ENCODE measurements at places on chromosomes 13 and 19.

- DNase-seq, result no peak
Measured at GRCh38 chr13:93794197-93794885, 567.7 kb downstream of the GPC6 start.

- DNase-seq, result peak; percentile 25
Measured at GRCh38 chr13:44436589-44437337, 63.1 kb downstream of the SERP2 start.

DNA sequence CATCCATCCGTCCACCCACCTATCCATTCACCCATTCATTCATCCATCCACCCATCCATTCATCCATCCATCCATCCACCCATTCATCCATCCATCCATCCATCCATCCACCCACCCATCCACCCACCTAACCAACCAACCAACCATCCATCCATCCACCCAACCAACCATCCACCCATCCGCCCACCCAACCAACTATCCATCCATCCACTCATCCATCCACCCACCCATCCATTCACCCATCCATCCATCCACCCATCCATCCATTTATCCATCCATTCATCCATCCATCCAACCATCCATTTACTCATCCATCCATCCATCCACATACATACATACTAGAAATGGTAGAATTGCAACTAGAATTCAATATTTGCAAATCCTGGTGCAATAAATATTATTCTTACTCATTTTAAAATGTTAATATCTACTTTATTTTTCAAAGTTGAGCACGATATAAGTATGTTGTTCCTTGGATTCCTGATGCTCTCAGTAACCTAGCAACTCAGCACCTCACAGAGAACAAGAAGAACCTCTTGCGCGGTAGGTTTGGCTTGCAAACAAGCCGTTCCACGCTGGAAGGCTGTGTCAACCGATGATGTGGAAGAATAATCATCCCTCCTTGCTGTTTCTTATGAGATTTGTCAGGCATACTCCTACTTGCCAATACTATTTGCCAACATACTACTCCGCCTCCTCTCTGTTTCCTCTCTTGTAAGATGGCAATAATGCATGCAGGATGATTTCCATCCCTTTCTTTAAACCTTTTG is 111.7 kb downstream of the GNG7 start:
- no peak for DNase-seq

GRCh38 chr19:41198559-41198958 is 5.5 kb downstream of the CYP2S1 start:
- no peak for DNase-seq

- DNase-seq, result no peak
Measured at GRCh38 chr19:52524086-52524485, 3.4 kb upstream of the ZNF808 start.

GRCh38 chr13:111005364-111005763 is 90.5 kb upstream of the ANKRD10 start:
- no peak for DNase-seq

DNA sequence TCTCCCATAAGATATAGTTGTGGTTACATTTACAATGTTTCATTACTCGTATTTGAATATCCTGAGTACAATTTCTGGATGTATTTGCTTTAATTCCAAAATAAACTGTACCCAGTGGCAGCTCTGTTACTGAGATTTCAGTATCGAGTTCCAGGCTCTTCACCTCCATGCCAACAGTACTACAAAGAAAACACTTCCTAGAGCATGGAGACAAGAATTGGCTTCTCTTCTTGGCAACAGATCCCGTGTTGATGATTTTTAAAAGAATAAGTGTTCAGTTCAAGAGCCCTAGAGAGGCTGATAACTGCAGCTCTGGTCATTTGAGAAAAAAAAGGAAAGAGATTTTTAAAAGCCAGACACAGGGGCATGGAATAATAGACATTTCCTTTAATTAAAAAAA is 302.8 kb downstream of the EFNB2 start:
- no peak for DNase-seq

DNA sequence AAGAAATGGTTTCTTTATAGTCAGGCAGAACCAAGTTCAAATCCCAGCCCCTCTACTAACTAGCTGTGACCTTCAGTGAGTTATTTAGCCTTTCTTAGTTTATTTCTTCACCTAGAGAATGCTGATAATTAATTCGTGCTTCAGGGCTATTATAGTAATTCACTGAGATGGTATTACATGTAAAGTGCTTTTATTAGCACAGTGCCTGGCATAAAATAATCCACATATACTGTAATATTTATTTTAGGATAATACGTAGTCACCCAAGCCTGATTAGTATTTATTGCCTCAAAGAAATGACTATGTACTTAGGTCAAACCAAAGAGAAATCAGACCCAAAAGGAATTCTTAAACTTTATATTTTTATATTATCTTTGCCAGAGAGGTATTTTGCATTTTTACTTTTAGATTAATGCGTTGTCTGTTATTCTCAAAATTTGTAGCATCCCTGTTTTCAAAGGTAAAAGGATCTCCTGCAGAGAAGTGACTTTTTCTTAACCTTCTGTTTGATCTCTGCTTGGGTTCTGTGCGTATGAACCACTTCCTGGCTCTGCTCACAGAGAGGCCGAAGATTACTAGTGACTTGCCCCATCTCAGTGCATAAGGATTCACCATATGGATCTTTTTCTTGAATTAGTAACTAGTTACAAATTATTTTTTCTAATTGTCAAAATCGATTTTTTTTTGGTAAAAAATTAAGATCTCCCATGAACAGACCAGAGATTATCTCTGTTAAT is 19.7 kb downstream of the UBAC2 start:
- DNase-seq, result peak; percentile 47

GRCh38 chr19:18995804-18996241 is 37.5 kb downstream of the SUGP2 start:
- no peak for DNase-seq

DNA sequence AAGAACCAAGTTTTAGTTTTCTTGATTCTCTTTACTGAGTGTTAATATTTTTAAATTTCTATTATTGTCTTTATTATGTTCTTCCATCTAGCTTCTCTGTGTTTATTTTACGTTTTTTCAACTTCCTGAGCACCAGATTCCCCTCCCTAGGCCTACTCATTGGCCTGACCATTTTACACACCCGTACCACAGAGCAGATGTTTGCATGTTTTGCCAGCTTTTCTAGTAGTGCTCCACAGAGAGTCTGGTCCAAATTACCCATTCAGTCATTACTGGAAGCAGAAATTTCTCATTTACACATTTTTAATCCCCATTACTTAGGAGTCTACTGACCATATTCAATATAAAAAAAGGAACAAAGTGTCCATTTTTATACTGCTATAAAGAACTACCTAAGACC is 66.9 kb downstream of the ING1 start:
- no peak for DNase-seq

- DNase-seq, result no peak
Measured at GRCh38 chr13:100875392-100876043, 200.9 kb upstream of the TMTC4 start.

DNA sequence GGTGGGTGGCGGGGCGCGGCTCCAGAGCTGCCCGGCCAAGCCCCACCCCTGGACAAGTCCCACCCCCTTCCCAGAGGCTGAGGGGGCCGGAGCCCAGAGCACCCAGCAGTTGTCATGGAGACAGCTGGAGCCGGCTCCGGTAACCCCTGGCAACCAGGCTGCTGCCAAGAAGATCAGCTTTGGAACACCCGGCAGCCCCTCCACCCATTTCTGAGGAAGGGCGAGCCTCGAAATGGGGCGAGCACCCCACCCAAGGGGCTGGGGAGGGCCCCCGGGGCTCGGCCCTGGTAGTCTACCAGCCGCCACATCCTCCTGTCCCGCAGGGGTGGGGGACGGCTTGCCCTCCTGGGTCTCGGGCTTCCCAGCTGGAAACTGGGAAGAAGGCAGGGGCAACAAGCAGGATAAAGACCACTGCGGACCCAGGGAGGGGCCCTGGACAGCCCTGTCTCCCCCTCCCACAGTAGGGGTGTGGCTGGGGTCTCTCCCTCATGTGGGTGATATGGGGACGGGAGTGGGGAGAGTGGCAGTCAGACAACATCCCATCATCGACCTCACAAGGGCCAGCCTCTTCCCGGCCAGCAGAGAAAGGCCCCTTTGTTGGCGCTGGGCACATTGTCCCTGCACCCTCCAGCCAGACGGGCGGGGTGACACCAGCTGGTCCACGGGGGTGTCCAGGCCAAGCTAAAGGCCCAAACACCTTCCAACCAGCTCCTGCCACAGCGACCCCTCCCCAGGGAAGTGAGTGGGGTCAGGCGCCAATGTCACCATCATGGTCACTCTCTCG is 1.5 kb downstream of the CERS1 start:
- DNase-seq, result no peak

- no peak for DNase-seq
Measured at GRCh38 chr13:75345193-75345592, 136.8 kb downstream of the TBC1D4 start.

GRCh38 chr13:95239283-95239682 is 62.0 kb downstream of the ABCC4 start:
- no peak for DNase-seq

DNA sequence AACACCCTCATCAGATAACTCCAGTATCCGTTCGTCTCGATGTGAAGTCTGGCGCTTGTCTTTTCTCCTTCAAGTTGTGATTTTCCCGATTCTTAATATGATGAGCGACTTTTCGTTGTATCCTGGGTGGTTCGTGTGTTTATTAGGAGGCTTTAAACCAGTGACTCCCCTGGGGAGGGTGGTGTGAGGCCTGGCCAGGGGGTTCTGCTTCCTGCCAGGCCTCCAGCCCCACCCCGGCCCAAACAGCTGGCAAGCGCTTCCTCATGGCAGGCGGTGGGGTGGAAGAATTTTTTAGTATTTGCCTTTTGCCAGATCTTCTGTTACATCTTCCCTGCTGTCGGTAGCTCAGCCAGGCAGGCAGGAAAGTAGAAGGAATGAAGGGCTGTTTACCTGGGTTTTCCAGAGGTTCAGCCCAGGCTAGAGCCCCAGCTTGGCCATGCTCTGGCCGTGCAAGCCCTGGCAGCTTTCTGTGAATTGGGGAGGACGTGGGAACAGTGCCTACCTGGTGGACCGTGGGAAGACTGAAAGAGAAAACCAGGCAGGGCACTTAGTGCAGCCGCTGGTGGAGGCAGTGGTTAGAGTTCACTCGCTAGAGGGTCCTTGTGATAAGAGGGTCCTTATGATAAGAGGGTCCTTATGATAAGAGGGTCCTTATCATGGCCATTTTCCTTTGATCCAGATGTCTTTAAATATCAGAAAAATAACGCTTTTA is 37.7 kb upstream of the DCUN1D2 start:
- no peak for DNase-seq

GRCh38 chr13:24203811-24204210 is 43.3 kb downstream of the SPATA13 start:
- peak; percentile 24 for DNase-seq

GRCh38 chr13:98517576-98518310 is 59.2 kb downstream of the STK24 start:
- peak; percentile 58 for DNase-seq

- DNase-seq, result no peak
Measured at GRCh38 chr13:110500341-110500740, 61.2 kb downstream of the RAB20 start.

DNA sequence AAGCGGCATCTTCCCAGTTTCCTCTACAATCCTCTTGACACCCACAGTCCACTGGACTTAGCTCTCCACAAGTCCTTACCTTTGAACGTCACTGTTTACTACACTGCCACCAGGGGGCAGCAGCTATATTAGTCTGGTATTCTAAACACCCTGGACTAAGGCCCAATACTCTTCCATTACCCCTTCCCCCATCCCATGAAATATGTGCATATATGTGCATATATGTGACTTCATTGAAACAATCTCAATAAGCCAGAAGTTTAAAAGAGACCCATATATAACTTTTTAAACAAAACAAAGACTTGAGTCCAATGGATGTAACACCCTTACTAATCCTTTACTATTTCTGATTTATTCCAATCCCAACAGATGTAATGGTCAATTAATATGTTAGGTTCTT is 15.5 kb downstream of the GGACT start:
- DNase-seq, result peak; percentile 76

GRCh38 chr13:94395860-94396259 is 83.6 kb downstream of the DCT start:
- no peak for DNase-seq

GRCh38 chr13:60175571-60175970 is 11.8 kb upstream of the DIAPH3 start:
- DNase-seq, result no peak

DNA sequence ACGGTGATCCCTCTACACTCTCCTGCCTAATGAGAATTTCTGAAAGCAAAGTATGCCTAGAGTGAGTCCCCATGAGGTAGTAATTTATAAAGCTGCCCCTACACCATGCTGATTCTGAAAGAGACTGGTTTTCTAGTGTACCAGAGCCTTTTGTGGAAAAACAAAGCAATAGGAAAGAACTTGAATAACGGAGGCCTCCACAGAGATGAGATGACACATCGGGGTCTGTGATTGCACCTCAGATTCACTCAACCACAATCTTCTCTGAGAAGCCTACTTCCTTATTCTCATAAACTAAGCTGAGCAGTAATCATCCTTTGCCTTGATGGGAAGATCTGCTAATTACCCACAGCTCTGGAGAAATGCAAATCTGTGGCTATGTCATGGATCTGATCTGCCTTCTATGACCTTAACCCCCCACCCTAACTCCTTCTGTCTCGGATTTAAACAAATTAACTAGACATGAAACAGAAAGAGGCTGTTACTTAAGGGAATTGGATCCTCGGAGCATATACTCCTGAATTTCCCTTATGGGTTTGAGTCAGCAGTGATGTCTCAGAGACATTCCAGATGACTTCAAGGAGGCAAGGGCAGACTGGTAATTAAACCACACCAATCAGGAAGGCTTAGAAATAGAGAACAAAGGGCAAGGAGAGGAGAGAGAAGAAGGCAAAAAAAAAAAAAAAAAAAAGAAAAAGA is 128.0 kb downstream of the DCT start:
- no peak for DNase-seq

DNA sequence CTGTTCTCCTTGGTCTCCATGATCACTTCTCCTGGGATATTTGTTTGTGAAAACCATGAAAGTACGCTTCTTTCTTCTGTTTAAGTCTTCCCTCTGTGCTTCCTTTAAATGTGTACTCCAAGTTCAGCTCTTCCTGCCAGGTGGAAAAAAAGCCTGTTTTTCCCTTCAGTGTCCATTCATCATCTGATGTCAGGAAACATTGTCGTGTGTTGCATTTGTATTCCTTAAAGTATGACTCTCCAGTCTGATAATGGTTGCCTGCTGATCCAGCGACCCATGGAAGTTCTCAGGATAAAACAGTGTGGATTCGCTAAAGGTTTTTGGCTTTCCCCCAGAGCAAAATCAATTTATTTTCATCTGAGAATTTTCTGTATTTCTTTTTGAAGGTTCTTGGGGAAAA is 22.3 kb downstream of the SACS start:
- DNase-seq, result no peak

- no peak for DNase-seq
Measured at GRCh38 chr13:87557788-87558187, 113.4 kb upstream of the SLITRK5 start.

DNA sequence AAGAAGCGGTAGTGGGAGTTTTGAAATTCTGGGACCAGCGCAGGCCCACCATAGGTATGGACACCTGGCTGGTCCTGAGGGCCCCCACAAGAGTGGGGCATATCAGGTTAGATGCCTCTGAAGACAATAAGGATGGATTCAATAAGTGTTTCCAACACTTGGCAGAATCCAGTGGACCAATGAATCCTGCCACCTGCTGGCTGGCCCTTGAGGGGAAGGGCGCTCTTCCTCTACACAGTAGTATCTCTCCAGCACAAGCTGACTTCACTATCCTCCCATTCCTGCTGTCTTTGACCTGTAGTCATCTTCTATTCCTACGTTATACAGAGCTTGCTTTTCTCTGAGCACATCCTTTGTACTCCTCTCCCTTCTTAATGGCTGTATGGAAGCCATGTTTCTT is 199.7 kb upstream of the TSHZ3 start:
- DNase-seq, result no peak

GRCh38 chr13:49777746-49778614 is 14.5 kb downstream of the KPNA3 start:
- DNase-seq, result no peak

Data from CD4-positive, alpha-beta T cell treated with Interleukin-15 for 4 hours (primary cell).